ENCODE measurements at places on chromosomes 4 and X. TPM values are rescaled to one million over a fixed set of nuclear protein-coding genes. Genes with fewer than 3 reads are reported as not detected.

GRCh38 chr4:187286525-187286924 lies 562.9 kb upstream of the FAT1 start:
- H3K4me1 ChIP-seq, result peaks cover 6% of the 10 kb centered on the region
- no peak overlapping the region for H3K27ac ChIP-seq

DNA sequence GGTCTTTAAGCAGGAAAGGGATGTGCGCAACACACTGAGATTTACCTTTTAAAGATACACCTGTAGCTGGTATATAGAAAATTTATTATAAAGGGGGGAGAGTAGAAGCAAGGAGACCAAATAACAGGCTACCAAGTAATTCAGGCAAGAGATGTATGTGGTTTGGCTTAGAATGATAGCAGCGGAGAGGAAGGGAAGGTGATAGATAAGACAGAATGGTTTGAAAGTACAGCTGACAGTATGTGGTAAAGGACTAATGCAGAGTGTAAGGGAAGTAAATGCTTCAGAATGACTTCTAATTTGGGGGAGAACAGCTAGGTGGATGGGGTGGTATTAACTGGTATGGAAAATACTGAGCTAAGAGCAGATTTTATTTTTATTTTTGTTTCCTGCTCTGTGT lies 308.9 kb downstream of the ANTXR2 start:
- no peaks in the 10 kb centered on the region for H3K27me3 ChIP-seq
- H3K4me1 ChIP-seq, result no peaks in the 10 kb centered on the region
- H3K27ac ChIP-seq, result no peak overlapping the region
- no peak overlapping the region for H3K4me3 ChIP-seq
- no peak for DNase-seq
- H3K36me3 ChIP-seq, result no peaks in the 10 kb centered on the region

DNA sequence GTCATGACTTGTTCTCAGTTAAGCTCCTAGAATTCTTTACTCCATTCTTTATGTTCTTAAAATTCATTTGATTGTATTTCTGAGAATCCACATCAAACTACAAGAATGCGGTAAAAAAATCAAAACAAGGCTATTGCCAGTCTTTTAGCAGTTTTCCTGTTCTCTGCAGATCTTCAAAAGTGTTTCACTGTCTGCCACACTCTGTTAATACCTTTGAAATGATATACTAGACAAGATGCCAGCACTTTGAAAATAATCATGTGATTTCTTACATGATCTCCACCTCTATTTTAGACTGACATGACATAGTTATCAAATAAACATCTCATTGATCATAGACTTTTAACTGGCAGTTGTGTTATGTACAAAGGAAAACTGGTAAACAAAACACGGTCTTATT lies 30.1 kb upstream of the GPRIN3 start:
- no peaks in the 10 kb centered on the region for H3K36me3 ChIP-seq
- no peaks in the 10 kb centered on the region for H3K27me3 ChIP-seq
- no peak overlapping the region for H3K27ac ChIP-seq

Gene SRPX
- 166 TPM for polyA plus RNA-seq

DNA sequence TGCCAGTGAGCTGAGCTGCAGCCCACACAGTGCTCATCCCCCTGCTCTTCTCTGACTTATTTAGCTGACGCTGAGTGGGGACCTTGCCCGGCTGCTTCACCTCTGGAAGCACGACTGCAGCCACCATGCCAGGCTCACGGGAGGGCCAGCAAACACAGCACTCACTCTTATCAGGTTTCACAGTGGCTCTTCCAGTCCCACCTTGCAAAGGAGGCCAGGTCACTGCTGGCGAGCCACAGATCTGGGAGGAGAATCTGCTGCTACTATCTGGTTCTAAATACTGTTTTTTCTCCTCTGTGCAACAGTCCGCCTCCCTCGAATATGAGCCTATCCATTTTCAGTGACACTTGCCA lies 6.7 kb upstream of the SPON2 start:
- H3K27me3 ChIP-seq, result peaks cover 17% of the 10 kb centered on the region
- DNase-seq, result no peak
- H3K27ac ChIP-seq, result no peak overlapping the region

GRCh38 chr4:86452422-86452891 lies 92.6 kb upstream of the MAPK10 start:
- no peak overlapping the region for H3K4me3 ChIP-seq
- H3K27me3 ChIP-seq, result no peaks in the 10 kb centered on the region
- H3K27ac ChIP-seq, result no peak overlapping the region
- peaks cover 12% of the 10 kb centered on the region for H3K4me1 ChIP-seq
- DNase-seq, result no peak

GRCh38 chr4:185379326-185380295 lies 16.1 kb downstream of the LRP2BP start:
- H3K4me3 ChIP-seq, result no peak overlapping the region
- no peak overlapping the region for H3K27ac ChIP-seq
- no peaks in the 10 kb centered on the region for H3K36me3 ChIP-seq
- no peaks in the 10 kb centered on the region for H3K27me3 ChIP-seq
- peaks cover 8% of the 10 kb centered on the region for H3K4me1 ChIP-seq

DNA sequence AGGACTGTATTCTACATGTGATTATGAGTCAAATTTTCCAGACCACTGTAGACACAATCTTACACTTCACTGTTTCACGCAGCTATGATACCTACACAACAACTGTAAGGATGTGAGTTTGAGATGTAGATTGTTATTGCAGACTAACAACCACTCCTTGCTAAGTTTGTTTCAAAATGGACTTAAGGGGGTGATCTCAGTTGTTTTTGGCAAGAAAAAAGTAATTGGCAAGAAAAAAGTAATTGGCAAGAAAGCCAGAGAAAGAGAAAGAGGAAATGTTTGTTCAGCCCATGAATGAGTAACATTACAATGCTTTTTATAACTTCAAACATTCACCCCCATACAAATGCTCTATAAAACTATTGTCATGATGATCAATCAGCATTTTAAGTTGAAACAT lies 466.4 kb downstream of the DMD start:
- no peaks in the 10 kb centered on the region for H3K4me1 ChIP-seq
- no peaks in the 10 kb centered on the region for H3K36me3 ChIP-seq
- no peaks in the 10 kb centered on the region for H3K27me3 ChIP-seq
- H3K4me3 ChIP-seq, result no peak overlapping the region
- no peak overlapping the region for H3K27ac ChIP-seq

Gene GNRHR
- 0.45 TPM for polyA plus RNA-seq

Gene SMIM43
- polyA plus RNA-seq, result not detected

GRCh38 chrX:67544281-67545035 lies 637 bp downstream of the AR start:
- H3K27ac ChIP-seq, result no peak overlapping the region
- peak overlapping the region; percentile 48 for H3K4me3 ChIP-seq
- peaks cover 35% of the 10 kb centered on the region for H3K27me3 ChIP-seq

DNA sequence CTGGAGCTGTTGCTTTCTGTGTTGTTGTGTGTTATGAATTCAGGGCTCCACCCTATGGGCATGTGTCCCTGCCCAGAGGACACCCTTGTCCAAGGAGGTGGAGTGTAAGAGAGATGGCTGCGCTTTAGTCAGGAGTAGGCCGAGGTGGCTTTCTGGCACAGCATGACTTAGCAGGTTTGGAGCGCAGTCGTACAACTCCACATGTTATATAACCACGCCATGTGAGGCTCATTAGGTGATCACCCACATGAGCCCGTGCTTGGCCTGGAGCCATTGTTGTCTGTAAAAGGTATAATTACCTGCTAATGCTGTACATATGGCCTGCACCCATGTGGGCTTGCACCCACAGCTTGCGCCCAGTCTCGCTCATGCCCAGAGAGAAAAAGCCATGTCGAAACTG lies 15.8 kb upstream of the ANAPC4 start:
- no peak overlapping the region for H3K27ac ChIP-seq
- no peaks in the 10 kb centered on the region for H3K36me3 ChIP-seq
- no peaks in the 10 kb centered on the region for H3K4me1 ChIP-seq
- no peaks in the 10 kb centered on the region for H3K27me3 ChIP-seq
- DNase-seq, result no peak

GRCh38 chr4:55866290-55866907 lies 13.0 kb downstream of the EXOC1 start:
- H3K36me3 ChIP-seq, result peaks cover 5% of the 10 kb centered on the region
- peak; percentile 75 for DNase-seq
- H3K27me3 ChIP-seq, result no peaks in the 10 kb centered on the region
- no peak overlapping the region for H3K4me3 ChIP-seq

- no peaks in the 10 kb centered on the region for H3K27me3 ChIP-seq
- H3K4me1 ChIP-seq, result peaks cover 5% of the 10 kb centered on the region
- peak overlapping the region; percentile 95 for H3K27ac ChIP-seq
- no peaks in the 10 kb centered on the region for H3K36me3 ChIP-seq
- peak overlapping the region; percentile 67 for H3K4me3 ChIP-seq
Observed at GRCh38 chrX:155027509-155028066, 944 bp downstream of the FUNDC2 start.

GRCh38 chrX:20181598-20182329 lies 40.1 kb upstream of the EIF1AX start:
- H3K4me1 ChIP-seq, result no peaks in the 10 kb centered on the region
- no peaks in the 10 kb centered on the region for H3K36me3 ChIP-seq
- no peaks in the 10 kb centered on the region for H3K27me3 ChIP-seq

Gene ARHGEF38
- 0.01 TPM for polyA plus RNA-seq

Gene SPANXN3
- not detected for polyA plus RNA-seq

Gene SYTL4
- 0.87 TPM for polyA plus RNA-seq

DNA sequence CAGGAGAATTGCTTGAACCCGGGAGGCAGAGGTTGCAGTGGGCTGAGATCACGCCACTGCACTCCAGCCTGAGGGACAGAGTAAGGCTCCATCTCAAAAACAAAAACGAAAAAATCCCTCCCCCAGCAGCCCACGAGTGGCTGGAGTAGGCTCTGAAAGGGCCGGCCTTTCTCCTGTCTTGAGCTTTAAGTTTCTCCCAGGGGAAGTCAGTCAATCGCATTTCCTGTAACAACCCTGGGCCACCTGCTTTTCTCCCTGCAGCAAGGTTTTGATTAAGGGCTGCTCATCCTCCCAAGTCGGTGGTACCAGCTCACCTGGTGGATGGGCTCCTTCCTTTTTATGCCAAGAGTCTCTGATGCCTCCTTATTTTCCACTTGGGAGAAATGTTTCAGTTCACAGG lies 2.0 kb upstream of the NYX start:
- no peak for DNase-seq
- H3K4me1 ChIP-seq, result no peaks in the 10 kb centered on the region
- no peaks in the 10 kb centered on the region for H3K36me3 ChIP-seq
- no peak overlapping the region for H3K27ac ChIP-seq
- H3K4me3 ChIP-seq, result no peak overlapping the region

- peak; percentile 7 for DNase-seq
- H3K4me1 ChIP-seq, result no peaks in the 10 kb centered on the region
- no peaks in the 10 kb centered on the region for H3K36me3 ChIP-seq
- no peak overlapping the region for H3K27ac ChIP-seq
- H3K27me3 ChIP-seq, result peaks cover 9% of the 10 kb centered on the region
Observed at GRCh38 chrX:109890910-109891502, 111.9 kb upstream of the TMEM164 start.

DNA sequence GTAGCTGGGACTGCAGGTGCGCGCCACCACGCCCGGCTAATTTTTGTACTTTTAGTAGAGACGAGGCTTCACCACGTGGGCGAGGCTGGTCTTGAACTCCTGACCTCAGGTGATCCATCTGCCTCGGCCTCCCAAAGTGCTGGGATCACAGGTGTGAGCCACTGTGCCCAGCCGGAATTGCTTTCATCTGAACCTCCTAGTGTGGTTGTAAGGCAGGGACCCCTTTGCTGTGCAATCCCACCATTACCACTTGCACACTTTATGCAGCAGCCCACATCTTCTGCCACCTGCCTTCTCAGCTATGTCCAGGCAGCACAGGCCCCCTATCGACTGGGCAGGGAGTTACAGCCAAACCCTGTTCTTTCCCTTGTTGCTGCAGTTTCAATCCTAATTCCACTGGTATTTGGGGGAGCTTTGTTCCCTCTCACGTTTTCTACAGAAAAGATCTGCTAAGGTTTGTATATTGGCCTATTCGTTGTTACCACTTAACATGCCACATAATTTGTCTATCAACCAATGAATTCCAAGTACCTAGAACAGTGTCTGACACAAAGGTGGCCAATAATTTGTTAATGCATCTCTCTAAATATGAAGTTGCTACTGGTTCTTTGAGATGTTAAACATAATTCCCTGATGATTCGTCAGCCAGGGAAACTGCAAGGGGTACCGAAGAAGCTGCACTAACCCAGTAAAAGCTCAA lies 6.5 kb downstream of the RPL39 start:
- peaks cover 7% of the 10 kb centered on the region for H3K36me3 ChIP-seq
- H3K4me3 ChIP-seq, result no peak overlapping the region
- H3K4me1 ChIP-seq, result peaks cover 9% of the 10 kb centered on the region
- DNase-seq, result no peak
- no peaks in the 10 kb centered on the region for H3K27me3 ChIP-seq

DNA sequence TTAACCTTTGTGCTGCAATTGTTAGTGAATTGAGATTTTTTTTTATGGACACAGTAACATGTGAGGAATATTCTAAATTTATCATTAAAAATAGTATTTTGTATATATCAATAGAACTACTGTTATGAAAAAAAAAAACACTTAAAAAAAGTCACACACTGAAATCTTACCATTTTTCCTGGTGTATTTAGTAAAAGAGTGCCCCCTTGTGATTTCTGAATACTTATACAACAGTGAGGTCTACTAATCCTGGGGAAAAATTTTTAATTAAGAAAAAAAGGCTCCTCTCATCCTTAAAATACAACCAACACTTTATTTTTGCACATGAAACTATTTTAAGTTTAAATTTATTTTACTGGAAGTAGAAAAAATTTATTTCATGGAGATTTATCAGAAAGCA lies 56.4 kb upstream of the SPOCK3 start:
- H3K27me3 ChIP-seq, result no peaks in the 10 kb centered on the region
- H3K4me1 ChIP-seq, result no peaks in the 10 kb centered on the region
- no peaks in the 10 kb centered on the region for H3K36me3 ChIP-seq
- no peak for DNase-seq
- H3K4me3 ChIP-seq, result no peak overlapping the region

Gene CTSO
- 3.0 TPM for polyA plus RNA-seq

Gene WDFY3
- 24.8 TPM for polyA plus RNA-seq

Gene ETDA
- not detected for polyA plus RNA-seq

Gene CEP135
- 3.5 TPM for polyA plus RNA-seq

- no peak overlapping the region for H3K4me3 ChIP-seq
- no peak overlapping the region for H3K27ac ChIP-seq
- DNase-seq, result no peak
Observed at GRCh38 chrX:18288716-18289115, 65.8 kb downstream of the SCML2 start.

Gene CSAG1
- polyA plus RNA-seq, result not detected

GRCh38 chr4:94759767-94760211 lies 2.0 kb downstream of the BMPR1B start:
- no peak overlapping the region for H3K4me3 ChIP-seq
- DNase-seq, result no peak
- no peak overlapping the region for H3K27ac ChIP-seq
- peaks cover 15% of the 10 kb centered on the region for H3K4me1 ChIP-seq
- H3K27me3 ChIP-seq, result peaks cover 7% of the 10 kb centered on the region

Gene ADGRA3
- 35.1 TPM for polyA plus RNA-seq

Gene EVC
- 7.3 TPM for polyA plus RNA-seq

- no peak for DNase-seq
- H3K27me3 ChIP-seq, result no peaks in the 10 kb centered on the region
- no peak overlapping the region for H3K4me3 ChIP-seq
- H3K27ac ChIP-seq, result no peak overlapping the region
Observed at GRCh38 chrX:86604607-86605006, 456.4 kb downstream of the DACH2 start.
